Mammary microvascular endothelial cell (primary cell): ENCODE measurements at places on chromosomes 3 and 15. TPM values are rescaled to one million over a fixed set of nuclear protein-coding genes. Genes with fewer than 3 reads are reported as not detected.

Gene TMEM45A
- total RNA-seq: 2.3 and 2.5 TPM in 2 replicates

Gene MKRN3
- 0.07 TPM in 1 of 2 replicates, not detected in the other for total RNA-seq

Gene COL6A5
- not detected in 2 replicates for total RNA-seq

Gene OR5K2
- total RNA-seq: not detected in 2 replicates

Gene AGTR1
- total RNA-seq: not detected in 2 replicates

Gene FAM174B
- 6.3 and 10.1 TPM in 2 replicates for total RNA-seq

Gene CHRFAM7A
- total RNA-seq: 0.10 TPM in 1 of 2 replicates, not detected in the other

Gene CADPS
- not detected in 2 replicates for total RNA-seq

Gene SLC6A1
- total RNA-seq: not detected in 2 replicates

Gene DNAH1
- 1.00 and 1.3 TPM in 2 replicates for total RNA-seq

Gene ZBTB20
- 15.7 and 22.1 TPM in 2 replicates for total RNA-seq

Gene FEZF2
- total RNA-seq: not detected in 2 replicates

Gene CHRNA7
- 0.64 and 0.73 TPM in 2 replicates for total RNA-seq

Gene TNIK
- 6.9 and 7.3 TPM in 2 replicates for total RNA-seq

Gene ZBED2
- not detected in 2 replicates for total RNA-seq

Gene CEP19
- 0.98 and 1.7 TPM in 2 replicates for total RNA-seq

Gene TUSC7
- total RNA-seq: not detected in 2 replicates

Gene GASK1A
- total RNA-seq: not detected in 2 replicates

Gene BTD
- total RNA-seq: 14.1 and 23.3 TPM in 2 replicates

Gene SCN11A
- not detected in 2 replicates for total RNA-seq

Gene ATP8B4
- total RNA-seq: under 0.01 TPM in 1 of 2 replicates, not detected in the other

Gene PLSCR2
- total RNA-seq: not detected in 2 replicates

Gene KLF15
- total RNA-seq: 0.27 and 1.0 TPM in 2 replicates

Gene PDCD7
- total RNA-seq: 17.5 and 18.8 TPM in 2 replicates

Gene SCAMP2
- 71.6 and 77.7 TPM in 2 replicates for total RNA-seq

Gene B2M
- 5,363 and 5,707 TPM in 2 replicates for total RNA-seq

Gene CLDN16
- total RNA-seq: 0.13 and 0.39 TPM in 2 replicates

Gene MEIS2
- total RNA-seq: 1.5 and 4.9 TPM in 2 replicates

Gene NOX5
- total RNA-seq: not detected in 2 replicates
